ENCODE measurements at places on chromosomes 3 and 15.

DNA sequence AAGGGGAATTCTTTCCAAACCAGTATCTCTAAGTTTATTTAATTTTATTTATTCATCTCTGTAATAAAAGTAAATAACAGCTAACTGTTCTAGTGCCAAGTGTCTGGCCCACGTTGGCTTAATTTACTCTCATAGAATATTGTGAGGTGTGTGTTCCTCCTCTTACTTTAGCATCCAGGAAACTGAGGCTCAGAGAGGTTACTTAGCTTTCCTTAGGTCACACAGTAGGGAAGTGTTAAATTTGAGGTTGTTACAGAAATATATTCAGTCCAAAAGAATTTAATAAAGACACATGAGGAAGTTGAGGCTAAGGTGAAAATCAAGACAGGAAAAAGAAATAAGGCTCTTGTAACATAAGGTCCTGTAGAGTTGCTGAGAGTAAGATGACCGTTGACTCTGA, 84.4 kb upstream of the MRPS22 start:
- no peak for DNase-seq

DNA sequence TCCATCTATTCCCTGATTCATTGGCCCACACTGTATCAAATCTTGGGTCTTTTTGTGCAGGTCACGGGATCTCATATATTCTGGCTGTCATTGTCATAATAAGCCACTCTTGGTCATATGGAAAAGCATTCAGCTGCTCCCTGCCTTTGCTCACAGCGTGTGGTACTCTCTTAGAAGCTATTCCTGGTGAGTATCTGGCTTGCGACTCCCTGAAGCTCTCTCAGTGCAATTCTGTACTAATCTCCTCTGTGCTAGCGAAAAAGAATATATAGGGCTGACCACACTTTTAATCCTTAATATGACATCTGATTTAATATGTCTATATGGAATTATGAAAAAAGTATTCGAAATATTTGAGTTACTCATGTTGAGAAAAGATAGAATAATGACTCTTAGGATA, 440.8 kb upstream of the GBE1 start:
- DNase-seq = no peak

- DNase-seq = no peak
Measured at GRCh38 chr3:31159331-31160039, 265.0 kb upstream of the GADL1 start.

DNA sequence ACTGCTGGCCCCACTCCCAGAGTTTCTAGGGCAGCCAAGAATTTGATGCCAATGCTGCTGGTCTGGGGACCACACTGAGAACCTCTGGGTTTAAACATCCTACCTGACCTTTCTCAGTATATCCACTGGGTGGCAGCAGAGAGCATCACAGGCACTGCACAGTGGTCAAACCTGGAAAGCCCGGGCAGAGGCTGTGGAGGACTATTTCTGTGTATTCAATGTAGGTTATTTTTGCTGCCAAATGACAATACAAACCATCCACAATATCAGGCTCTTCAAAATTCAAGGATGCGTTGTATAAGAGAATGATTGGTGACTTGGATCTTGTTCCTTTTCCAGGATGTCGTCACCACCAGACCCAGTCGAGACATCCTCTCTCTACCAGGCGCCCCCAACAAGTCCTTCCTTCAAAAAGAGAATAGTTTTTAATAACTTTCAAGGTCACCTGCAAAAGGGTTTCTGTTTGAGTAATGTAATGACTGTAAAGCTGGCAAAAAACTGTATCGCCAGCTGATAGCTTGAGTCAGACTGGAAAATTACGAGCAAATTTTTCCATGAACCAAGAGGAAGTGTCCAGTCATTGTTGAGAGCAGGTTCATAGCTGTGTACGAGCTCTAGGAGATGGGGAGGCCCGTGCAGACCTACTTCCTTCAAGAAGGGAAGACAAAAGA, 30.5 kb upstream of the MYZAP start:
- DNase-seq = peak; percentile 66

GRCh38 chr3:128486205-128486628, 6.8 kb downstream of the GATA2 start:
- DNase-seq = no peak

GRCh38 chr15:67462875-67463274, 58.1 kb upstream of the C15orf61 start:
- no peak for DNase-seq

GRCh38 chr3:81198216-81198615, 563.2 kb downstream of the GBE1 start:
- DNase-seq = no peak

DNA sequence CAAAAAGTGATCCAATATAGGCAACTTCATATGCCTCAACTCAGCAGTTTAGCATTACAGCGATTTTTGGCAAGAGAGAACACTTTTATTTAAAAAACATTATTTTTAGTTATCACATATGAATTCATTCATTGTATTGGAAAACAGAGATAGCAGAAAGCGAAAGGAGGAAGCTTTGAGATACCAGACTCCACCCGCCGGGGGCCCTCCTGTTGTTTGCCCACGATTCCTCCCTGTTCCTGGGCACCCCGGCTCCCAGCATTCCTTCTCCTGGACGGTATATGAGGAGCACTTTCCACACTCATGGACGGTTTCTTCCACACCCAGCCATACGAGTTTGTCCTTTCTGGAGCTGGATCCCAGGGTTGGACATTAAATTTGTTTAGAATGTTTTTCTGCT, 18.2 kb downstream of the APBA2 start:
- no peak for DNase-seq

GRCh38 chr3:100641471-100642032, 32.2 kb downstream of the ADGRG7 start:
- peak; percentile 18 for DNase-seq

DNA sequence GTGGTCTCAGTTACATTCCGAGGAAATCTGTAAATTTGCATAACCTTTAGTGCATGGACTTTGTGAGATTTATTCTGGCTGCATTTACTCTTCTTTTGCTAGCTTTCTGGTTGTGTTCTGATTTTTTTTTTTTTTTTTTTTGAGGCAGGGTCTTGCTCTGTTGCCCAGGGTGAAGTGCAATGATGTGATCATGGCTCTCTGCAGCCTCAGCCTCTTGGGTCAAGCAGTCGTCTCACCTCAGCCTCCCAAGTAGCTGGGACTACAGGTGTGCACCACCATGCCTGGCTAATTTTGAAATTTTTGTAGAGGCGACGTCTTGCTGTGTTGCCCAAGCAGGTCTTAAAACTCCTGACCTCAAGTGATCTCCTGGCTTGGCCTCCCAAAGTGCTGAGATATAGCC, 12.6 kb downstream of the RAB5A start:
- no peak for DNase-seq

- DNase-seq = peak; percentile 98
Measured at GRCh38 chr15:88638626-88639372, at the start of gene ISG20. Gene ISG20 (plus strand): TSS chr15:88639016. CDS start chr15:88639367, 351 bp downstream.

- DNase-seq = no peak
Measured at GRCh38 chr15:90160781-90161727, 40.1 kb upstream of the SEMA4B start.

DNA sequence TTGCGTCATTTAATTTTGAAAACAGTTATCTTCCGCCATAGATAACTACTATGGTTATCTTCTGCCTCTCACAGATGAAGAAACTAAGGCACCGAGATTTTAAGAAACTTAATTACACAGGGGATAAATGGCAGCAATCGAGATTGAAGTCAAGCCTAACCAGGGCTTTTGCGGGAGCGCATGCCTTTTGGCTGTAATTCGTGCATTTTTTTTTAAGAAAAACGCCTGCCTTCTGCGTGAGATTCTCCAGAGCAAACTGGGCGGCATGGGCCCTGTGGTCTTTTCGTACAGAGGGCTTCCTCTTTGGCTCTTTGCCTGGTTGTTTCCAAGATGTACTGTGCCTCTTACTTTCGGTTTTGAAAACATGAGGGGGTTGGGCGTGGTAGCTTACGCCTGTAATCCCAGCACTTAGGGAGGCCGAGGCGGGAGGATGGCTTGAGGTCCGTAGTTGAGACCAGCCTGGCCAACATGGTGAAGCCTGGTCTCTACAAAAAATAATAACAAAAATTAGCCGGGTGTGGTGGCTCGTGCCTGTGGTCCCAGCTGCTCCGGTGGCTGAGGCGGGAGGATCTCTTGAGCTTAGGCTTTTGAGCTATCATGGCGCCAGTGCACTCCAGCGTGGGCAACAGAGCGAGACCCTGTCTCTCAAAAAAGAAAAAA, 1.2 kb downstream of the B2M start:
- peak; percentile 91 for DNase-seq

DNA sequence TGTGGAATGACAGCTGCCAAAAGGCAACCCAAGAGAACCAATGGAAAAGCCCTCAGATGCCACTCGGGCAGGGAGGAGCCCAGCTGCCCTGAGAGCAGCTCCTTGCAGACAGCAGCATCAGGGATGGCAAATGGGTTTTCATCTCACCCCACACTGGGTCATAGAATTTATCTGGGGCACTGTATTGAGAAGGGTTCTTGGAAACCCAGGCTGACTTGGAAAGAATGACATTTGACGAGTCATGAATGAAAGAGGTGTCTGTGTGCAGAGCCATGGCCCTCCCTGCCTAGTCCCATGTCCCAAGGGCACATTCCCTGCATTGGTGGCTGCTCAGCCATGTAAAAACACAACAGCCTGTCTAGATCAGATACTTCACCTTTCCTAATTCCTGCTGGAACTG, 157.9 kb upstream of the BHLHE40 start:
- DNase-seq = no peak

- DNase-seq = peak; percentile 77
Measured at GRCh38 chr3:51538459-51539290, at the start of gene RAD54L2. Gene RAD54L2 (plus strand): TSS chr3:51538719. CDS start chr3:51590421, 51,702 bp downstream.

- DNase-seq = no peak
Measured at GRCh38 chr15:77989296-77990143, 88.0 kb downstream of the TBC1D2B start.

DNA sequence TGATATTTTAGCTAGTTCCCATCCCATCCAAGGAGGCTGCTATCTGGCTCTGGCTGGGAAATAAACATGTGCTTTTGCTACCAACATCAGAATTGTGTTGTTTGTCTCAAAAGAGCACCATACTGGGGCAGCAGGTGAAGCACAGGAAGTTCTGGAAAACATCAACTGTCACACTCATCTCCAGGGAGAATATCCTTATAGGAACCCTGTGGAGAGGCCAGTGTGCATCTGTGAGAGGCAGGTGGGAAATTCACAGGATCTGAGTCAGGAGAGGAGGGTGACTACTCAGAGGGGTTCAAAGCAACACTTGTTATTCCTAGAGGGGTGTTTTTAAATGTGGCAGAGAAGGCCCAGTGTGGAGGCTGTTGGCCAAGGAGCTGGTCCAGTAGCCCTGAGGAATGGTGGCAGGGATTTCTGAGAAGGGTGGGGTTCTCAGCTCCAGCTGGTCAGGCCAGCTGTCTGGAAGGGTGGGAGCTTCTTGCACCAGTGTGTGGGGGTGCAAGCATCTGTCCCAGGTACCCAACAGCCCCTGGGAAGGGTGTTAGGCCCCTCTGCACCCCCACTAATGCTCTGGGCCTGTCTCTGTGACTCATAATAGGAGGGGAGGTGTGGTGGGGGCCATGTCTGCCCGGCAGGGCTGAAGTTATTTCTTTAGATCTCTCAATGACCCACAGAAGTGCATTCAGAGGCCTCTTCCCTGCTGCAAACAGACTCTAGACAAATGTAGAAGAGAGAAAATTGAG, 28.7 kb downstream of the RPSA start:
- no peak for DNase-seq

GRCh38 chr15:36506733-36507356, 72.6 kb upstream of the CDIN1 start:
- no peak for DNase-seq

GRCh38 chr3:64550745-64551144, 137.1 kb downstream of the ADAMTS9 start:
- no peak for DNase-seq

DNA sequence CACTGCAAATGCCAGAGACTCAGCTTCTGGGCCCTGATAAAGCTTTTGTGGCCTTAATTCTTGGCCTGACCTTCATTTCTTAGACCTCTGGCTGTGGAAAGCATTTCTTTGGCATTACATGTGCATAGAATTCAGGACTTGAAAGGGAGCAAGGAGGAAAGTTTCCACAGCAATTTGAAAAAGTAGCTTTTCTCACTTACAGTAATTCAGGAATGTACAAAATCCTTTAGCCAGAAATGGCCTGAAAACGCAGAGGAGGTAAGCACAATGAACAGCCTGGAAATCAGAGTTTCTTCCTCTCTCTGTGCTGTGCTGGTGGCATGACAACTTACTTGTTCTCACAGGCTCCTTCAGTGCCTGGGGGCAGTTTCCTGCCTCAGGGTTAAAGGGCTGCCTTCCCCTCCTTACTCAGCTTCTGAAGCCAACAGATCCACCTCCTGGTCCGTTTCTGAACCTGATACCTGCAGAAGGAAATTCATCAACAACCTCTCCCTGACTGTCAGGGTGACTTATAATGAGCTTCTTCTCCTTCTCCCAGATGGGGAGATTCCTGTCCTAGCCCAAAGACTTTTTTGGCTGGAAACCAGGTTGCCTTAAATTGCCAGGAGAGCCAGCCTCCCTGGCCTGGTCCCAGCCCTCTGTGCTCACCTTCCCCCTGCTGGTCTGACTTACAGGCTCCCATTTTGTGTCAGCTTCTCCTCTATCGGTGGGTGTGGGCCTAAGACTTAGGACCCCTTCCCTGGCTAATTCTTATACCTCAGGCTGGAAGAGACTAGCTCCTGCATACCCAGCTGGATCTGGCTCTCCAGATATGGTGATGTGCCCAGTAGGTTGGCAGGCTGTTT, 102.3 kb downstream of the MYRIP start:
- no peak for DNase-seq

- DNase-seq = no peak
Measured at GRCh38 chr3:72109327-72110259, 324.6 kb upstream of the PROK2 start.

GRCh38 chr15:29862271-29862670, 40.0 kb upstream of the TJP1 start:
- DNase-seq = no peak

DNA sequence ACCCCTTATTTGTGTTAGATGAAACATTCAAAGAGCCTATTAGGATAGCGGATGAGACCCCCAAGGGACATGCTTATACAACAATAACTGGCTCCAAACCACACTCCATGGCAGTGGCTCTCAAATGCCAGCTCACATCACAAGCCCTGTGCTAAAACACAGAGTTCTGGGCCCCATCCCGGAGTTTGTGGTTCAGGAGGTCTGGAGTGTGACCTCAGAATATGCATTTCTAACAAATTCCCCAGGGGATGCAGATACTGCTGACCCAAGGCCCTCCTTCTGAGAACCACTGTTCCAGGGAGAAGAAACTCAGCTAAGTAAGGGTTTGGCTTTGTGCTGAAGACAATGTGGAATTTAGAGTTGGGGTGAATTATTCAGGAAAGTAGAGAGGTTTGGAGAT, 3.6 kb downstream of the CCRL2 start:
- no peak for DNase-seq

All from KBM-7 (cell line).